Hepatocyte (in vitro differentiated cells): ENCODE measurements at places on chromosomes 2 and 18. TPM values are rescaled to one million over a fixed set of nuclear protein-coding genes. Genes with fewer than 3 reads are reported as not detected.

- no peak for DNase-seq
Observed at GRCh38 chr2:217966423-217967070, 36.2 kb downstream of the TNS1 start.

DNA sequence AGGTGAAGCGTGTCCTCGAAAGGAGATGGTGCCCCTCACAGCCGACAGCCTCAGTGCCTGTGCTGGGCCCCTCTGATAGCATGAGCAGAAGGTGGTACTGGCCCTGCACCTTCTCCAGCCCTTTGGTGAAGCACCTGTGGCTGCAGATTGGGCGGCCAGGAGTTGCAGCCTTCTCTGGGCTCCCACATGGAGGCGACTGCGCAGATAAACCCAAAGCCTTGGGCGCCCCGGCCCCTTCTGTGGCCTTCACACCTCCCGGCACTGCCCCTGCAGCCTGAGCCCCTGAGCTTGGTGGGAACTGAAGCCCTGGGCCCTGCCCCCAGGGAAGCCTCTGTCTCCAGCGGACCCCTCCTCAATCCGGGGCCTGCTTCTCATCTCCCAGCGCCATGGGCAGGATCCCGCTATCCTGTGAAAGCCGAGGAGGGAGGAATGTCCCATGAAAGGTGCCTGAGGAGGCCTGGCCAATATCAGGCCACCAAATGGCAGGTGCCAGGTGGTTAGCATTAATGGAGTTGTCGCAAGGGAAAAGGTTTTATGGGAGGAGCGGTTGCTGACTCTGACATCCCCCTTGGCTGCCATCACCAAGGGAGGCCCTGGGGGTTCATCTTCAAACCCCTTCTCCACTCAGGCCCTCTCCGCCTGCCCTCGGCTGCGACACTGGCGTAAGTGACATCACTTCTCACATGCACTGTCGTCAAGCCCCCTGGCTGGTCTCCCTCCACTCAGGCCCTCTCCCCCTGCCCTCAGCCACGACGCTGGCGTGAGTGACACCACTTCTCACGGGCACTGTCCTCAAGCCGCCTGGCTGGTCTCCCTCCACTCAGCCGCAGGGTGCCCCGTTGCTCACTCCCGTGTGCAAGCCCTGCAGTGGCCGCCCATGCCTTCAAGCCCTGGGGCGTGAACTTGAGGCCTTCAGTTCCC, 62.4 kb downstream of the DDX1 start:
- no peak for DNase-seq

- DNase-seq: no peak
Observed at GRCh38 chr2:171025214-171025613, 96.2 kb downstream of the GORASP2 start.

- no peak for DNase-seq
Observed at GRCh38 chr18:72161691-72162090, 382.5 kb downstream of the CBLN2 start.

KCNG2 gene
- polyA plus RNA-seq: 0.81 TPM in 1 of 2 replicates, not detected in the other

DNA sequence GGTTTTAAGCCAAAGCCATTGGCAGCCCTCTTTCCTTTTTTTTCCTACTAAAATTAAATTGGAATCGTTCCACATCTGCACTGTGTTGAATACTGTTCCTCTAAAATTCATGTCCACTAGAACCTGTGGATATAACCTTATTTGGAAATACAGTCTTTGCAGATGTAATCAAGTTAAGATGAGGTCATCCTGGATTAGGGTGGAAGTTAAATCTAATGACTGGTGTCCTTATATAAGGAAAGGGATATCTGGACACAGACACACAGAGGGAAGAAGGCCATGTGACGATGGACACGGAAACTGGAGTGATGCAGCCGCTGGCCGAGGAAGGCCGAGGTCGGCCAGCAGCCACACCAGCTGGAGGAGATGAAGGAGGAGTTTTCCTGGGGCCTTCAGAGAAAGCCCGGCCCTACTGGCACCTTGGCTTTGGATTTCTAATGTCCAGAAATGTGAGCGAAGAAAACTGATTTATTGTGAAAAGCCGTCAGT, 49.4 kb downstream of the LONRF2 start:
- no peak for DNase-seq

DSG1 gene
- 0.10 and 0.65 TPM in 2 replicates for polyA plus RNA-seq

DNA sequence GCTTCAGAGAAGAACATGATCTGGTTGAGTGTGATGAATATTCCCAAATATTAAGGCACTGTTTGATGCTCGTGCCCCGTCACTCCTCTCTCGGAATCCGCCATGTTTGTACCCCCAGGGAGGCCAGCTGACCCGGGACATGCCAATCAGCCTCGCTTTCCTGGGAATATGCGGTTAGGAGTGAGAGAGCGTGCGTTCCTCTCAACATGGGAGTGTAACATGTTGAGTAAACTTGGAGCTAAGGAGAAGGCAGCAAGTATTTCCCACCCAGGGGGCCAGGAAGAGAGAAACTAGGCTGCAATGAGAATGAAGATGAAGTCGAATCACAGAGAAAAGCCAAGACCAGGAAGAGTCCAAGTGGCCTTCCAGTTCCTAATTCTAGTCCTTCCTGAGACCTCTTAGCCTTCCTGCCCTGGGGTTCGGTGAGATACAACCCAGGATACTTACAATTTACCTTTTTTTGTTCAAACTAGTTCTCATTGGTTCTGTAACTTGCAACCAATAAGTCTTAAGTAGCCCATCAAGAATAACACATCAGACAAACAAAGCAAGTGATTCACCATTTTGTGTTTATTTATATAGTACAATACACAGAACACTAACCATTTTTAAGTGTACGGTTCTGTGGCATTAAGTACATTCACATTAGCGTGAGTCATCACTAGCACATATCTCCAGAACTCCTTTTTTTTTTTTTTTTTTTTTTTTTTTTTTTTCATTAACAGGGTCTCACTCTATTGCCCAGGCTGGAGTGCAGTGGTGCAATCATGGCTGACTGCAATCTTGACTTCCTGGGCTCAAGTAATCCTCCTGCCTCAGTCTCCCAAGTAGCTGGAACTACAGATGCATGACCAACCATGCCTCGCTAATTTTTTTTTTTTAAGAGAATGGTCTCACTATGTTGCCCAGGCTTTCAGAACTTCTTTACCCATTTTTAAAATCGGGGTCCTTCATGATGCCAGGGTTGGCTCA, 36.4 kb upstream of the SLC1A4 start:
- no peak for DNase-seq

DNA sequence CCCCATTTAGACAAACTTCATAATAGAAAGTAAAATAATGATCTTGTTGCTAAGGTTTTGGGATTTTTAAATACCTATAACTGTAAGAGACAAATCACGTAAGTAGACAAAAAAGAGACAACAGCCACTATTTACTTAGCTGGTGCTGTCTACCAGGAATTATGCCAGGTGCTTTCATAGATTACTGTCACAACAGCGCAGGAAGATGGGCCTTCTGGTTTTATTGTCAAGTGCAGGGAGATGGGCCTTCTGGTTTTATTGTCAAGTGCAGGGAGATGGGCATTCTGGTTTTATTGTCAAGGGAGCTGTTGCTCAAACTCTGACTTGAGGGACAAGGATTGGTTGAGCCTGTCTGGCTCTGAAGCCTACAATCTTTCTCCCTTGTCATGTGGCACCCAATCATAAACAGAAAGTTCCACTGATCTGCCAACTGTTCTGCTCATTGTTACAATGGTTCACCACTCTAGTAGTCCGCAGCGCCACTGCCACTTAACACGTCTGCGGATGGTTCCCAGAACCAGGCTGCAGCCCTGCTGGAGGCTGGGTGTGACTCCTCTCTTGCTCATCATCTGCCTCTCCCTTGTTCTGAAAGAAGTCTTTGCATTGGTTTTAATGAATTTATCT, 95.0 kb downstream of the RNF144A start:
- no peak for DNase-seq

NT5C1B gene
- 0.22 and 0.51 TPM in 2 replicates for polyA plus RNA-seq

DNA sequence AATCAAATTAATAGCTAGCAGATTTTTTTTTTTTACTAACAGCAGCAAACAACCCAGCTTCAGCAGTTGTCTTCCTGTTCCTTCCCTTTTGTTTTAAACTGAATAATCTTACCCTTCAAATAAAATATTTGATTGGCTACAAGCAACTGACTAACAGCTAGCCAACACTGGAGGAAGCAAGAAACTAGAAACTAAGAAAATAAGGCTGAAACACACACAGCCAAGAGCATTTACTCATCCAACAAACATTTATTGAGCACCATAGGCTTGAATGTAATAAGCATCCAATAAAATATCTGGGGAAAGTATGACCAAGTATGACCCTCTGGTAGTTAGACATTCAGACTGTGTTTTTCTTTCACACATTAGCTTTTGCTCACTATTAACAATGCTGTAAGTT, 189.2 kb downstream of the CD226 start:
- no peak for DNase-seq

- peak; percentile 13 for DNase-seq
Observed at GRCh38 chr2:155157711-155158110, 459.2 kb downstream of the KCNJ3 start.

DNA sequence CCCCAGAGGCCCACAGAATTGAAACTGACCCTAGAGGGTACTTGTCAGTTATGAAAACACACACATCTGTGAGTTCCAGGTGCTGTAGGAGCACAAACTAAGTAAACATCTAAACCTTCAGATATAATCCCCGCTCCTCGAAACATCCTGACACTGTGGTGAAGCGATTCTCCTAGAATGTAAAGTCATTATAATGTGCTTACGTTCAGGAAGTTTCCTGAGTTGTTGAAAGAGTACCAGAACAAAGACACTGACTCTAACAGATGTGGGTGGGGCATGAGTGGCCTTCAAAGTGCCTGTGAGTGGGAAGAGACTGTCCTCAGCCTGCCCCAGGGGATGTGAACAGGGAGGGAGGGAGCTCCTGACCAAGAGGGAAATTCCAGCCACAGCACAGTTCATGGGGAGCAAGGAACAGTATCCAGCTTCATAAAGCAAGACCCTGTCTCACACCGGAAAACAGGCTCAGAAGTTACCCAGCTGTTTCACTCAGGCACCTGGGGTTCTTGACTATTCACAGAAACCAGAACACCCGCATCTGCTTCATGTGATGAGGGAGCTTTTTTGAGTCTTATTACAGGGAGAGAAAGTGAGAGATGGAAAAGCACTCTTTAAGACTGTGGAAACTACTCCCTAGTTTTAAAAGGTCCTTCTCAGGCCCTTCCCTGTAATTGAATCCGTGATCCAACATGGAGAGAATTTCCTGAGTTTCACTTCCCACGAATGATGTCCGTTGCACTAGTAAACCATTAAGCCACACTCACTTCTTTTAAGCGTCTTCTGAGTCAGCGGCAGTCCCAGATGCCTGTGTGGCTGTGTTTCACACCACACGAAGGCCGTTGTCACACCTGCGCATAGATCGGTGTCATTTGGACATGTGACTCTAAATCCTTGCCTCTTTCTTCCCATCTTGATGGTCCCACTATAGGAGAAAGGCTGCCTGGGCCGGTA, 88.6 kb upstream of the EML6 start:
- DNase-seq: no peak

DNA sequence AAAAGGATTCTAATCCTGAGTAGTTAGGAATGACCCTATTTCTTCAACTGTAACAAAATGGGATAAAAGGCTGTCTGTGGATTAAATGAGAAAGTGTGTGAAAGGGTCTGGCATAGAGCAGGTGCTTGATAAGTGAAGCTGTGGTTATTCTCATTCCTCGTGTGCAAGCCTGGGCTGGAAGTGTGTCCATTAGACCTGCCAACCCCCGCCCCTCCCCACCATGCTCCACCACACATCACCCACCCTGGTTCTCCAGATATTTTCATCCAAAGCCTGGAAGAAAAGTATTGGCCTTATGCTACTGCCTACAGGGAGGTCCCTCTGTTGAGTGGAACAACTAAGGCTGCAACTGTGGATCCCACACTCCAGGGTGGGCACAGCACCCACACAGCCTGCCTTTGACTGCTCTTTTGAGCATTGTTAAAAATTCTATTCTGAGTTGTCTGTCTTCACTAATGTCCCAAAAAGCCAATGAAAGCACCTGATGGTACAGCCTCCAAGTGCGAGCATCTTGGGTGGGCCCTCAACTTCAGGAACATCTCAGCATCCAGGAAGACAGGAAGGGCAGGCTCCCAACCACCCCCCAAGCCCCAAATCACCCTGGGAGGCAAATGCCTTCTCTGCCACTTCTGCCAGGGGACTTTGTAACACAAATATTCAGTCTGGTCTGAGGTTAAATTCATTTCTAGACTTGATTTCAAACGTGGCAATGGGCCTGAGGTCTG, 102.8 kb upstream of the PPP1CB start:
- DNase-seq: no peak
